Activated CD4-positive, alpha-beta memory T cell treated with anti-CD3 and anti-CD28 coated beads, Interleukin-2, amount 10 ng/mL, durations not matched to agents 7 days and 5 days (primary cell): ENCODE measurements at places on chromosomes 3 and 15.

- DNase-seq = no peak
- no peaks in the 10 kb centered on the region for H3K4me1 ChIP-seq
- H3K27me3 ChIP-seq = peaks cover 14% of the 10 kb centered on the region
- H3K27ac ChIP-seq = no peak overlapping the region
- no peak overlapping the region for H3K4me3 ChIP-seq
Observed at GRCh38 chr15:39472621-39473297, 108.1 kb upstream of the THBS1 start.

DNA sequence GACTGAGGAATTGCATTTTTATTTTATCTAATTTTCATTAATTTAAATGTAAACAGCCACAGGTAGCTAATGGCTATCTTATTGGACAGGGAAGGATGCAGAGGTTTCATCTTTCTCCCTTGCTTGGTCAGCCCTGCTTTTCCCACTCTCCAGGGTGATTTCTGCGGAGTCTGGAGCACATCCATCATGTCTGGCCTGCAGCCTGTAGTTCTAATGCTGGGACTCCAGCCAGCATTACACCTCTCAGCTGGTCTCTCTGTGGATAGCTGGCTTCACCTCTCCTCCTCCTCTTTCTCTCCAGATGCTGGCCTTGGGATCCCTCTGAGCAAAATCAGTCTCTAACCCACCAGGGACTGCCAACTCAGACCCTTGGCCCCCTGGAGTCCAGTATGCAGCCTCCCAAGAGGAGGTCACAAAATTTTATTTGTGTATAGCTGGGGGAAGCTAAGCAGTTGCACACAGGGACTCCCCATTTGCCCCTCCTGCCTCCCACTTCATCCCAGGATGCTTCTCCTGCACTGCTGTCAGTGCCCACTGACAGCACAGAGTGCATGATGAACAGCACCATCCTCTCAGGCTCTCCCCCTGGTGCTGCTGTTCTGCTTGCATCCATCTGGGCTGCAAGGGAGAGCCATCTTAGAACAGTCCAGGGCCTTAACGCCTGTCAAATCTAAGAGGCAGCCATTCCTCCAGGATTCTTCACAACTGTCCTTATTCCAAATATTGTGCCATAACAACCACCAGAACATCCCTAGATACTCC lies 1.7 kb downstream of the BFSP2 start:
- no peaks in the 10 kb centered on the region for H3K4me1 ChIP-seq
- H3K36me3 ChIP-seq = no peaks in the 10 kb centered on the region
- no peak overlapping the region for H3K4me3 ChIP-seq
- H3K27ac ChIP-seq = no peak overlapping the region
- no peaks in the 10 kb centered on the region for H3K27me3 ChIP-seq

DNA sequence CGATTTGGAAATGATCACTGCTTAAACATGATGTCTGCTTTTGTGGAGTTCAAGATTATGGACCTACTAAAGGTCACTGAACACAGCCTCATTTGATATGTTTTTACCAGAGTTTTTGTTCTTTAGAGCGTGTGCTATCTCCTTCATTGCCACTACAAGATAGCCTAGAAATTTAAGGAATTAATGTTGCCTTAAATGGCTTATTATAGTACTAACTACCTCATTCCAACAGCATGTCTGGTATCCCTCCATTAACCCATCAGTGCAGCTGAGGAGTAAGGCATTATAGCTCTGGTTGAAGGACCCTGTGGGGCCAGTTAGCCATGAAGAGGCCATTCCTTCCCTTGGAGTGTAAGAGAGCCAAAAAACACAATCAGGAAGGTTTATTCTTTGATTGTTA lies 2.3 kb upstream of the FAM43A start:
- H3K27me3 ChIP-seq = peaks cover 38% of the 10 kb centered on the region
- DNase-seq = no peak
- H3K4me1 ChIP-seq = peaks cover 45% of the 10 kb centered on the region
- H3K27ac ChIP-seq = no peak overlapping the region

- H3K4me3 ChIP-seq = no peak overlapping the region
- peaks cover 7% of the 10 kb centered on the region for H3K27me3 ChIP-seq
- no peak for DNase-seq
- no peaks in the 10 kb centered on the region for H3K36me3 ChIP-seq
Observed at GRCh38 chr15:62999923-63000561, 42.5 kb upstream of the TPM1 start.

GRCh38 chr15:37885651-37886050 lies 48.8 kb upstream of the TMCO5A start:
- H3K36me3 ChIP-seq = no peaks in the 10 kb centered on the region
- DNase-seq = no peak
- H3K4me1 ChIP-seq = no peaks in the 10 kb centered on the region
- no peak overlapping the region for H3K27ac ChIP-seq
- H3K4me3 ChIP-seq = no peak overlapping the region

GRCh38 chr3:127887321-127887720 lies 27.7 kb upstream of the KBTBD12 start:
- no peak for DNase-seq
- H3K36me3 ChIP-seq = peaks cover 19% of the 10 kb centered on the region
- H3K27me3 ChIP-seq = peaks cover 2% of the 10 kb centered on the region
- no peak overlapping the region for H3K4me3 ChIP-seq
- no peak overlapping the region for H3K27ac ChIP-seq

GRCh38 chr3:47666118-47666517 lies 87.5 kb upstream of the CSPG5 start:
- H3K4me1 ChIP-seq = peaks cover 3% of the 10 kb centered on the region
- H3K27me3 ChIP-seq = no peaks in the 10 kb centered on the region
- no peak overlapping the region for H3K27ac ChIP-seq
- DNase-seq = no peak
- peaks cover 10% of the 10 kb centered on the region for H3K36me3 ChIP-seq

DNA sequence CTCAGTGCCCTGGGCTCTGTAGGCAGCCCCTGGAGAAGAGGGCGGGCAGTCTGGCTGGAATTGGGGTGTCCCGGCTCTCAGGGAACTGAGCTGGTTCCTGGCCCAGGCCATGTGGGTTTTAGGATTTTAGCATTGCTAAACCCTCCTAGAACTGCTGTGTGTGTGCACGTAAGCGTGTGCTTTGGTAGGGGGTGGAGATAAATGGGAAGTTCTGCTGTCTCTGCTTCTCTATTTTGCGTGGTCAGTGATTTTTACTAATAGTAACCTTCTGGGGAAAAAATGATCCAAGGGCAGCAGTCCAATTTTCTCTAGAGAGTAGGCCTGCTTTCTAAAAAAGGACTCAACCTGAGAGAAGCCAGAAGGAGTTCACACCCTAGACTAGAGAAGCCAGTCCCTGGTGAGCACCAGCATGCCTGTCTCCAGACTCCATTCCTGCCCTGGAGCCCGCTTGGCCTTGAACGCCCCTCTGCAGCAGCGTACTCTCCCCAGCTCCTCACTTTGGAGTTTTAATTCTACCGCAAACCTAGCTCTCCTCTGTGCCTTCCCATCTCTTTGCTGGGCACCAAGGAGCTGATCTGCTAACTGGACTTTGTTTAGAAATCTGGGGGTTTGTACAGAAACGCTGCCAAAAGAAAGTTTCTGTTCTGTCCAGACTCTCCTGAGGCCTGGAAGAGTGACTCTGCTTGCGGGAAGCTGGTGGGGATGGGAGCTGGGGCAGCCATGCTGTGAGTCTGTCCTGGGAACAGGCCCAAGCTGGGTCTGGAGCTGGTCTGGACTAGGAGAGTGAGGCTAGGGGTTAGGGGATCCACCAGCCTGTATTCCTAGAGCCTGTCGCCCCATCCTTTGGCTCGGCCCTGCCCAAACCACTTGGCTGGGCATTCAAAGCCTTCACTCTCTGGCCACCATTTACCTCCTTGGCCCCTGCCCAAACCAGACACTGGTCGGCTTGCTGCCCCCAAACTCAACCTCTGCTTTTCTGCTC lies 19.7 kb downstream of the CORO2B start:
- no peak for DNase-seq
- H3K36me3 ChIP-seq = no peaks in the 10 kb centered on the region
- no peak overlapping the region for H3K27ac ChIP-seq
- peaks cover 8% of the 10 kb centered on the region for H3K27me3 ChIP-seq
- H3K4me3 ChIP-seq = no peak overlapping the region

GRCh38 chr3:20108869-20109268 lies 68.6 kb downstream of the KAT2B start:
- peaks cover 79% of the 10 kb centered on the region for H3K36me3 ChIP-seq
- H3K4me1 ChIP-seq = peaks cover 57% of the 10 kb centered on the region
- no peak for DNase-seq
- H3K27me3 ChIP-seq = no peaks in the 10 kb centered on the region

- DNase-seq = no peak
- H3K36me3 ChIP-seq = no peaks in the 10 kb centered on the region
- H3K27ac ChIP-seq = no peak overlapping the region
- H3K27me3 ChIP-seq = no peaks in the 10 kb centered on the region
Observed at GRCh38 chr3:191592105-191592504, 131.1 kb downstream of the PYDC2 start.

DNA sequence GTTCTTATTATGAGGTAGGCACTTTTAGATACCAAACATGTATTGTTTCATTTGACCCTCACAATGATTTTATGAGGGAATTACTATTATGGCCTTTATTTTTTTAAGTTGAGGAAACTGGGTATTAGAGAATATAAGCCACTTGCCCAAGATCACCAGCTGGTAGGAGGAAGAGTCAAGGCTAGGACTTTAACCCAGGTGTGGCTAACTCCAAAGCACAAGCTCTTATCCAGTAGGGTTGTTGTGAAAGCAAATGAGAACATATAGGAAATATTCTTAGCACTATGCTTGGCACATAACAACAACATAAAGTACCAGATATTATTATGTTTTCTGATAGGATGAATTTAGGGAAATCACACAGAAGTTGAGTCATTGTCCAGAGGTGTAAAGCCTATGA lies 7.9 kb downstream of the BTLA start:
- H3K4me3 ChIP-seq = peak overlapping the region; percentile 3
- peak overlapping the region; percentile 55 for H3K27ac ChIP-seq
- peaks cover 81% of the 10 kb centered on the region for H3K4me1 ChIP-seq
- no peak for DNase-seq

GRCh38 chr15:74906067-74906449 lies 593 bp downstream of the FAM219B start:
- H3K4me3 ChIP-seq = peak overlapping the region; percentile 91
- H3K27me3 ChIP-seq = no peaks in the 10 kb centered on the region

DNA sequence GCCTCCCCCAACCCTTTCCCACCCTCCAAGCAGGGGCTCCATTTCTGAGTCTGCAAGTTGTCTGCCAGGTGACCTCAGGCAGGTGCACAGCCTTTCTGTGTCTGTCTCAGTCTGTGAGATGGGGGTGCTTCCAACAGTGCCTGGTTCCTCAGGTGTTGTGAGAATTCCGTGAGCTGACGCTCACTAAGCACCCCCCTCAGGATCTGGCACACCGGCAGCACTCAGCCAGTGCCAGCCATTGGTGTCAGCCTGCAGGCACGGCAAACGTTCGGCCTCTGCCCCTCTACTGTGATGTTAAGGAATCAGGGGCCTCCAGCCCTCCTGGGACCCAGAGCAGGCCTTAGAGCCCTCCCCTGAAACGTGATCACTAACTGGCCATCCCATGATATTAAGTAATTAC lies 2.4 kb downstream of the KLF15 start:
- H3K27me3 ChIP-seq = peaks cover 34% of the 10 kb centered on the region
- peaks cover 12% of the 10 kb centered on the region for H3K4me1 ChIP-seq

GRCh38 chr3:50245831-50246516 lies 10.0 kb downstream of the GNAI2 start:
- peak; percentile 94 for DNase-seq
- peak overlapping the region; percentile 78 for H3K4me3 ChIP-seq
- H3K27ac ChIP-seq = peak overlapping the region; percentile 94
- H3K36me3 ChIP-seq = peaks cover 42% of the 10 kb centered on the region
- H3K4me1 ChIP-seq = peaks cover 91% of the 10 kb centered on the region

GRCh38 chr15:55954862-55955605 lies 38.4 kb downstream of the NEDD4 start:
- no peaks in the 10 kb centered on the region for H3K27me3 ChIP-seq
- H3K4me3 ChIP-seq = no peak overlapping the region
- H3K4me1 ChIP-seq = no peaks in the 10 kb centered on the region
- no peak for DNase-seq
- no peaks in the 10 kb centered on the region for H3K36me3 ChIP-seq
- no peak overlapping the region for H3K27ac ChIP-seq

DNA sequence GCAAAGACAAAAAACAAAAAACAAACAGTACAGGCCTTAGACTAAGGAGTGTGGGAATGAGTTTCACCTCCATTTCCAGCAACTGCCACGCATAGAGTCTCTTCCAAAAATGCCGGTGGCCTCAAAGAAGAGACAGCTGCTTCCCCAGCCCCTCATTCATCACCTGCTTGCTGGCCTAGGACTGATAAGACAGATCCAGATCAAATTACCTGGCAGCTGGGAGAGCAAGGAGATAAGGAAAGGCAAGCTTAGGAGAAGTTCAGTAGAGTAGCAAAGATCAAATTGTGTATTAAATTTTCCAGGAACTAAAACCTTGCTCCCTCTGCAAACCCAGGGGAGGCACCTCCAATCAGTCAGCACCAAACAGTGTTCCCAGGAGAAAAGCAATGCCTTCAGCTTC lies 325.8 kb upstream of the CTNNB1 start:
- H3K4me1 ChIP-seq = no peaks in the 10 kb centered on the region
- no peak for DNase-seq
- H3K4me3 ChIP-seq = no peak overlapping the region
- H3K27me3 ChIP-seq = peaks cover 1% of the 10 kb centered on the region
- H3K36me3 ChIP-seq = no peaks in the 10 kb centered on the region

DNA sequence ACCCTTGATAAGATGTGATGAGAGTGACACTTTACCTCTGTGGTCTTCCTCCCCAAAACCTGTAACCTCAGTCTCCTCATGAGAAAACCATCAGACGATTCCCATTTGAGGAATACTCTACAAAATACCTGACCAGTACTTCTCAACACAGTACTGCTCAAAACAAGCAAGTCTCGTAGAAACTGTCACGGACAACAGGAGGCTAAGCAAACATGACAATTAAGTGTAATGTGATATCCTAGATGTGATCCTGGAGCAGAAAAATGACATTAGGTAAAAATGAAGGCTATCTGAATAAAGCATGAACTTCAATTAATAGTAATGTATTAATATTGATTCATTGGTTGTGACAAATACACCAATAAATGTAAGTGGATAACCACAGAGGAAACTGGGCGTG lies 113.6 kb downstream of the CACNA2D3 start:
- H3K36me3 ChIP-seq = no peaks in the 10 kb centered on the region
- no peak for DNase-seq
- no peak overlapping the region for H3K4me3 ChIP-seq
- no peaks in the 10 kb centered on the region for H3K4me1 ChIP-seq
- H3K27me3 ChIP-seq = no peaks in the 10 kb centered on the region

DNA sequence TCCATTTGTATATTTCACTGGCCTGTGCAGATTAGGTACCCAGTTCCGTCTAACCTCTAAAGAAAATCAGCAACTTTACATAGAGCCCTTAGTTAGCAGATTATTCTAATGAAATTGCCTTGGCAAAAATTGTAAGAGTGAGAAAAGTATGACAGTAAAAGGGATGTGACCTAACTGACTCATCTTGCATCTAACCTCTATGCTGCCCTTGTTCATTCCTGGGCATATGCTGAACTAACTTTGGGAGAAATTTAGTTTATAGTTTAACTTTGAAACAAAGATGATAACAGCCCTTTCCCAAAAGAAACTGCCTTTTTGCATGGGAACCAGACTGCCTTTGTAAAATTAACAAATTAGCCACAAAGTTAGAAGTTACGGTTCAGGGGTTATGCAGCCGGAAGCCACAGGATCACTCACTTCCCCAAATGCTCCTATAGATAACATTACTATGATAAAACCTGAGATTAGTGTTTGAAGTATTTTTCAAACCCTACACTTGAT lies 839.8 kb upstream of the ALCAM start:
- no peak for DNase-seq
- no peaks in the 10 kb centered on the region for H3K36me3 ChIP-seq
